Activated CD4-positive, alpha-beta T cell treated with anti-CD3 and anti-CD28 coated beads for 4 hours (primary cell): ENCODE measurements at places on chromosomes 5 and 9.

- no peak for DNase-seq
These were observed 32.9 kb downstream of the FCHO2 start for GRCh38 chr5:72988769-72989168.

DNA sequence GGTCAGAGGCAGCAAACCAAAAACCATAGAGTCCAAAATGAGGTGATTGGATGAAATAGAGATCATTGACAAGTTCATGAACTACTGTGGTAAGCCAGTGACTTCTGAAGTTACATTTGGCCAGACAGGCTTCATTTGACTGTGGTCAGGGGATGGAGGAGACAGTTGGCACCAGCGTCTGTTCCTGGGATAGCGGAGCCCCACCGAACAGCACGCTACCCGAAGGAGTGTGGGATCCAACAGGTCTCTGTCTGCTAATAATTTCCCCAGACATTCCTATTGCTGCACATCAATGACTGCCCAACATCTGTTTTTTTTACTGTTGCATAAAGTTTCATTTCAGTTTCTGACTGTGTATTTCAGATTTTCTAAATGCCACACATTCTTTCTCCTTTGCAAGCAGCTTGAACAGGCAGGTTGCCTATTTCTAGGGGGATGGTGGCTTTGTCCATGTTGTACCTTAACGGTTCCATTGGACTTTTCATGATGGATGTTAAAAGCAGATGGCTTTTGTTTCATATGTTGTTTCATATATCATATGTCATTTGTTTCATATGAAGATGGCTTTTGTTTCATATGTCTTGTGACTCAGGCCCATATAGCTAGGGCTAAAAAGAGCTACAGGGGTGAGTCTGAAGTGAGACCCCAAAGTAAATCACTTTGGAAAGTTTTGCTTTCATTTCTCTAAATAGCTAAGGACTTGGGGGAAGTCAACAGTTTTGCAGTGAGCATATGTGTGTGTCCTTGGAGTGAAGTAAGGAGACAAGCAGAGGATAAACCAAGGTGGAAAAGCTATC lies 180.8 kb downstream of the GOLPH3 start:
- no peak for DNase-seq

DNA sequence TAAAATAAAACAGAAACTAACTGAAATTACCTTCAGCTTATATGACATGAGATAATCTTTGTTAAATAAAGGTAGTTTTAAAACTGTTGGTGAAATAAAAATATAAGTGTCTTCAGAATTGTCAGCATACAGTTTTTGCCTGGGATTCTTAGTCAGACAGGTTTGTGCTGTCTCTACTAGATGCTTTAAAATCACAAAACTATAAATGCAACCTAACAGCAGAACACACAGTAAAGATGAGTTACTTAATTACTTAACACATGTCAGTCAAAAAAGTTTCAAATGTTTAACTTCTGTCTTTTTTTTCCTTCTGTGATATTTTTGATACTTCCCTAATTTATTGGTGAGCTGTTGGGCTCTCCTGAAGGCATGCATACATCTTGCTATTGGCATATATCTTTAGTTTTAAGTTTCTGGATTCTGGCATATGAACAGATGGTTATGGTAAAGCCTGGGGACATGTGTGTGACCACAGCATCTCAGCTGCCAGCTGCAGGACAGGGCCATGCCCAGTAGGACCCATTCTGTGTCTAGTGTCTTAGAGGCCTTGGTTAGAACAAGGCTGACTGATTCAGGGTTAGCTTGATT lies 231.1 kb upstream of the NUDT12 start:
- no peak for DNase-seq

GRCh38 chr5:122219436-122220166 lies 90.3 kb downstream of the ZNF474 start:
- no peak for DNase-seq

DNA sequence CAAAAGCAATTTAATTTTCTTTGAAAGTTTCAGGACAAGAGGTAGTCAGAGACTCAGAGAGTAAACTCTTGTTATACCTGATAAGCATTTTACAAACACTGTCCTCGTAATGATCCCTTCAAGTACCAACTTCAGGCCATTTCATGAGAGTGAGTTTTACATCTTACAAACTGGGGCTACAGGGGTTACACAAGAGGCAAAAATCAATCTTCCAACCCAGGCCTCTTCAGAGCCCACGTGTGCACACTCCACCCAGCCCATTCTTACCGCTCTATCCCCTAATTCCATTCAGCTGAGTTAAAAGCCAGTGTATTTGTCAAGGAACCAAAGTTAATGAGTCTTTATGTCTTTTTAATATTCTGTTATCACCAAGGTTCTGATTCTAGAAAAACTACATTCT lies 46.5 kb downstream of the PSMB7 start:
- no peak for DNase-seq

DNA sequence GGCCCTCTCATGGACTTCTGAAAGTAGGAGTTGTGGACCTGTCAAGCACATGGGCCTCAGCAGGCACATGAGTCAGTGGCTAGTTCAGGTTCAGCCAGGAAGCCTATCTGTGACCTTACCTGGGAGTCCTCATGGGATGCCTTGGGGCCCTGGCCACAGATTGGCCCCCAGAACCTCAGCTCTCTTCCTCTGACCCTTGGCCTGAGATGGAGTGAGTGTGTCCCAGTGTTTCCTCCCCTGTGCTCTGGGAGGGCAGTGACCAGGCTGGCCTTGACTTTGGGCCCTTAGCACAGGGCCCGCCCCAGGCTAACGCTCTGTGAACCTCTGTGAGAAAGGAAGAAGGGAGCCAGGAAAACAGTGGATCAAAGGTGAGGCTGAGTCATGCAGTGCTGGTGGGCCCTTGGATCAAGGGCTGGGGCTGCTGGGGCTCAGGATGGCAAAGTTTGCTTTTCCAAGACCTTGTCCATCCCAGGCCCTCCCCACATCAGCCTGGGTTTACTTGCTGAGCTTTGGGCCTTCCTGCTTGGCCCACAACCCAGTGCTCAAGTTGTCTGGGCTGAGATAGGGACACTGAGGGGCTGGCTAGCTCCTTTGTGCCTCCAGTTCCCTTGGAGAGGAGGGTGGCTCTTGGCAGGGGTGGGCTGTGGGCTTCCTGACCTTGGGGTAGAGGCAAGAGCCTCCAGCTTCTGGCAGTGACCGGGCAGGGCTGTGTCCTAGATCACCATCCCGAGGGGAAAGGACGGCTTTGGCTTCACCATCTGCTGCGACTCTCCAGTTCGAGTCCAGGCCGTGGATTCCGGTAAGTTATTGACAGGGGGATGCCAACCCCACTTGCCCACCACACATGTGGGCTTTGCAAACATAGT lies 41.4 kb downstream of the RGS3 start:
- no peak for DNase-seq

DNA sequence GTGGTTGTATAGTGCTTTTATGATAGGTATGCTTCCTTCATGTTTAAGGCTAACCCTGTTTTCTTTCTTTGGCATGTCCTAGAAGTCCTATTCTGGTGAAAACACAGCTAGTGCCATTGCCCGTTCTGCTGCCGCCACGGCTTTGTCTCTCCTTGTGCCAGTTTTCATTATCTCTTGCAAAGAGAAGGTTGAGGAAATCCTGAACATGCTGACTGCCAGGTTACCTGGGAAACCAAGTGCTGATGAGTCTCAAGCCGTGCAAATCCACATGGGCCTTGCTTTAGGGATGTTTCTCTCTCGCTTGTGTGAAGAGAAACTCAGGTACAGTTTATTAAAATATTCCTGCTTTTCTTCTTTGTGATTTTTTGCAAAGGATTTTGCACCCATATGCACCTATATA lies 102.2 kb downstream of the HACD4 start:
- no peak for DNase-seq

- no peak for DNase-seq
These were observed at the start of gene PCDHGB1 for GRCh38 chr5:141349917-141350619. Gene PCDHGB1 (plus strand): TSS chr5:141350099. CDS start chr5:141350261, 162 bp downstream.

- no peak for DNase-seq
These were observed 133.6 kb upstream of the TUT7 start for GRCh38 chr9:86487838-86488233.

GRCh38 chr5:76367623-76368371 lies 35.3 kb upstream of the IQGAP2 start:
- peak; percentile 12 for DNase-seq

DNA sequence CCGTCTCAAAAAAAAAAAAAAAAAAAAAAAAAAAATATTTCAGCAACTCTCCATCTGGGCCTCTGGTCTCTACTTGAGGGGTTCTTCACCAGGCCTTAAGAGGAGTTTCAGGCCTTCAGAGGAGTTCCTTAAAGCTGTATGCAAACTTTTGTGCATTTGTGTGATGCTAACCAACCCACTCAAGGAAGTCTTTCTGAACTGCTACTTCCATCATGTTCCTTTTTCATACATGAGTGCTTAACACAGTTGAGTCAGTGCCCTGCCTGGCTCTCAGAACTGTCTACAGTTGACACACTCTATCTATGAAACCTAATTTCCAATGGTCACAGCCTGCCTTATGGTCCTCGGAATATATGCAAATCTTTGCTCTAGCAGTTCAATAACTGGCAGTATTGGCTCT lies 146.5 kb downstream of the MEF2C start:
- DNase-seq = no peak

- DNase-seq = no peak
These were observed 700.5 kb upstream of the CDH10 start for GRCh38 chr5:25345240-25345771.

GRCh38 chr9:76944011-76944410 lies 38.1 kb upstream of the PRUNE2 start:
- DNase-seq = no peak

GRCh38 chr9:121508415-121508814 lies 8.8 kb upstream of the GGTA1 start:
- DNase-seq = no peak

DNA sequence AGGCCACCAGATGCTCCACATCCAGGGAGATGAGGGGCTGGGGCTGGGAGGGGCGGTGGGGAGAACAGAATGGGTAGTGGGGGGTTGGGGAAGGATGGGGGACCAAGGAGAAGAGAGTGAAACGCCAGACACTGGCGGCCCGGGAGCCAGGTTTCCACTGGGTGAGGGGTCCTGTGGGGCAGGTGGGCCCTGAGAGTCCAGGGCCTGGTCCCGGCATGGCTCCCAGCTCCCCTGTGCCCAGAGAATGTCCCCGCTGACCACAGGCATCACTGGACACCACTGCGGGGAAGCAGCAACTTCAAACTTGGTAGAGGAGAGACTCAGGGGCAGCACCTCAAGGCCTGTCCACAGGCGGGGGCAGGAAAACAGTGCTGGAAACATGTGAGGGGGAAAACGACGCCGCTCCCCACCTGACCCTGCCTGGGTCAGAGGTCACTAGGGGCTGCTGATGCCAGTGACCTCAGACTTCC lies 13.2 kb downstream of the NINJ1 start:
- DNase-seq = no peak

DNA sequence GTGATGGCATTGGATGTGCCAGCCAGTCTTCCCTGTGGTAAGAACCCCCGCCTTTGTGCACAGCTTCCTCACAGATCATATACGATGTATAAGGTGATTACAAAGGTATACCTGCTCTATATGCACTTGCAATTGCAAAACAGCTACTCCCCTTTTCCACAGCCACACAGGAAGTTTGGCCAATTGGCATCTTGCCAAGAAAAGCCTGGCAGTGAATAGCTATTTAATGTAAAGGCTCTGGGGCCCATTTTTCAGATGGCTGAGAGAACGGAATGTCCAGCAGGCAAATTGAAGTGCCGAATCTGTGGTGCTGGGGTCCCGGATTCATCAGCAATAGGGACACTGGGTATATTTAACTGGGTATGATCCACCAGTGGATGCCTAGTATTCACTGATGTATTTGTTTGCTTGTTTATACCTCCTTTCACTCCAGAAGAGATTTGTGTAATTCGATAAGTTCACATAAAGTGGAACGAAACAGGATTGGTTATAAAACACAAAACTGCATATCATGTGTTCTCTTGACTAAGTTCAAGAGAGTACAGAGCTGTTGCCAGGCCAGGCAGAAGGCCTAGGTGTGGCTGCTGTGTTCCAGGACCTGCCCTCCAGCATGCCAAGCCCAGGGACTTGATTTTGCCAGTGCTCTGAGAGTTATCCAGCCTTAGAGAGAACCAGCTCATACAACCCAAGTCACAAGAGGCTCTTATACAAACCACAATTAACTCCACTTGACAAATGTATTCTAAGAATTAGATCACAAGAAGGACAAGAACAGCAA lies 27.7 kb upstream of the GABRP start:
- no peak for DNase-seq

DNA sequence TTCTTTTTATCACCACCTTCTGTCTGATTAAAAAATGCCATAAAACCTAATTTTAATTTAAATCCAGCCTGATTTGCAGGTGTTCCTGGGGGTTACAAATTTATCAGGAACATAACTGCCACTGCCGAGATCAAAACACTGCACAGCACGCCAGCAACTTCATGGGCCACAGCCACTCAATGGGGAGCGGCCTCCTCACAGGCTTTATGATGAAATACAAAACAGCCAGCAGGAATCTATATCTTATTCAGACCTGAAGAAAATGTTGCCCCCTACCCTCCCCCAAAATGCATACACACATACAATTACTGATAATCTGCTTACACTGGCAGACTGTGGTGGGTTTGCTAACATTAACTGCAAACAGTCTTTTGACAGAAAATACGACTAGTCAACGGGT lies 151.7 kb upstream of the POU5F2 start:
- no peak for DNase-seq

DNA sequence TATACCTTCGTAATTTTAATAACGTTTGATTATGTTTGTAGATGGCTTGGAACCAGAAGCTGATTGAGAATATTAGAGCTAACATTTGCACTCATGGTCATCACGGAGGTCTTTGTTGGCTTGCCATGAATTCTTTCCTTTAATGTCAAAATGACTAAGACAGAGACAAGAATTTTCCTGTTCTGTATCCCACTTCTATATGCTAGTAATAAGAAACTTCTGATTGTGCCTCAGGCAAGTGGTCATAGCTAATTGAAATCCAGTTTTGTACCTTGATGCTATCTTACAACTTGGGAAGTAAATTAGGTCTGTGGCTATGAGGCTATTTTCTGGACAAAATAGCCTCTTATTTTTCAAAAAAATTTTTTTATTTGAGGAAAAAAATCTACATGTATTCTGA lies 167.6 kb downstream of the RANBP17 start:
- no peak for DNase-seq

GRCh38 chr9:122158202-122158601 lies 1.4 kb downstream of the NDUFA8 start:
- DNase-seq = peak; percentile 8

DNA sequence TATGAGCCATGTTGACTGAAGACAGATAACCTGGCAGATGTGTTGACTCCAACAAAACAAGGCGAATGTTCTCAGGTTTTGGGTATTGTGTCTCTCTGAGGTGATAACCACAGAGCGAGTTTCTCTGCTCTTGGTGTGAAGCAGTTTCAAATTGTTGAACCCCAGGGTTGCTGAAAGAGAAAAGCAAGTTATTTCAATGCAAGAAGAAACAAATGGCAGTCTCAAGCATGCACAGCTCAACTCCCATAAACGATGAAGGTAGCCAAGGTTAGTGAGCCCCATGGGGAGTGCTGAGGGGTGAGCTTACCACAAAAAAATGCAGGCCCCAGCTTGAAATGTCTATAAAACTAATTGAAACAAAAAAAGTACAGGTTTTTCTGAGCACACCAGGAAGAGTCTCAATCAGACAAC lies 220.8 kb upstream of the DAPK1 start:
- DNase-seq = no peak

GRCh38 chr9:37302277-37302676 lies 120.2 kb upstream of the GRHPR start:
- DNase-seq = peak; percentile 16
